ENCODE measurements at places on chromosomes 7 and 10.

DNA sequence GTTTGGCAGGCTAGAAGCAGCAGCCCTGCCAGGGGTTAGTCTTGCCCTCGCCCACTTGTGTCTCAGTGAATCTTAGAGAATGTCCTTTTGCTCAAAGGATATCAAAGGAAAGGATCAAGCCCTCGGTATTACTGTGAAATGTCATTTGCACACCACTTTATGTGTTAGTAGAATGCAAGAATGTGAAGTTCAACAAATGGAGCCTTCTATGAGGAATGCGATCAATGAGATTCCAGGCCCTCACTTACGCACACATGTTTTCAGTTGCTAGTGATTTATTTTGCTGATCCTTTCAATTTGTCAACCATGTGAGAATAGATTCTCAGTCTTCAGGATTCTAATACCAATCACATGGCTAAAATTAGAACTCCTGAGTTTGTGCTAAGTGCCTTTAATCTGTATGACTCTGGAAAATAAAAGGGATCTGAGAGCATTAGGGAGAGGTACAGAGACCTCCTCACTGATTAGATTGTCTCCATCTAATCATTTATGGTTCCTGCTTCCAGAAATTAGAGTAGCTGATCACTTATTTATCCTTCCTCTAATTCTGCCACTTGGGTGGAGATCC is 123.0 kb upstream of the SP4 start:
- DNase-seq: no peak

- no peak for DNase-seq
These were observed 830.2 kb upstream of the SORCS1 start for GRCh38 chr10:107994621-107995270.

DNA sequence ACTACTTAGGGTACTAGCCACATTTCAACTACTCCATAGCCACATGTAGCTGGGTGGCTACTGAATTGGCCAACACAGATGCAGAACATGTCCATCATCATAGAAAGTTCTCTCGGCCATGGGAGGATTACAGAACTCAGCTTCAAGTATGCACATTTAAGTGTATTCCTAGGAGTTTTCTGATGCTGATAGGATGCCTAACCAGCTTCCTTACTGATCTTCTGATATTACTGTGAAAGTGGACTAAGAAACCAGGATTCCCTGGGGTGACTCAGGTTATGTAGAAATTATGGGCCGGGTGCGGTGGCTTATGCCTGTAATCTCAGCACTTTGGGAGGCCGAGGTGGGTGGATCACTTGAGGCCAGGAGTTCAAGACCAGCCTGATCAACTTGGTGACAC is 125.5 kb downstream of the FRMD4A start:
- DNase-seq: no peak

DNA sequence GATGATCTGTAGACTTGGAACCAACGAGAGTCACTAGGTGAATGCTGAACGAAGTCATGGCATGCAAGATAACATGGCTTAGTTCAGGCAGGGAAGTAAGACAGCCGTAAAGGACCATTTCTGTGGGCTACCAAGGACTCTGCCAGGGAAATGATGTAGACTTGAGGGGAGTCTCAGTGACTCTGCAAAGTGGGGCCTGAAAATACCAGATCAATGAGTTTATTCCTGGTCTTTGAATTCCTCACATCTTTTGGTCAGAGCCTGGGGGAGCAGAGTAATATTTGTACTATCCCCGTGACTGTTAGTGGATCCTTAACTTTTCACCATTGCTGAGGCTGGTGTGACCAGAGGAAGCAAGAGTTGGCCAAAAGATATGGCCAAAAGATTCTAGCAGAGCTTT is 60.7 kb upstream of the INHBA start:
- DNase-seq: no peak

- no peak for DNase-seq
These were observed 168.3 kb downstream of the PTPRN2 start for GRCh38 chr7:158419238-158419785.

- DNase-seq: no peak
These were observed 4.6 kb downstream of the HSPA12A start for GRCh38 chr10:116737627-116738327.

GRCh38 chr7:27960415-27960814 is 220.2 kb downstream of the JAZF1 start:
- DNase-seq: no peak

- no peak for DNase-seq
These were observed 74.1 kb upstream of the KCNMA1 start for GRCh38 chr10:77711683-77712049.

- DNase-seq: no peak
These were observed 19.8 kb downstream of the TSPAN14 start for GRCh38 chr10:80473692-80474596.

GRCh38 chr10:77004917-77005564 is 632.6 kb downstream of the KCNMA1 start:
- no peak for DNase-seq

- DNase-seq: no peak
These were observed 631.9 kb downstream of the PARD3 start for GRCh38 chr10:34183016-34183796.

GRCh38 chr7:16743236-16743635 is 10.3 kb upstream of the TSPAN13 start:
- DNase-seq: no peak

DNA sequence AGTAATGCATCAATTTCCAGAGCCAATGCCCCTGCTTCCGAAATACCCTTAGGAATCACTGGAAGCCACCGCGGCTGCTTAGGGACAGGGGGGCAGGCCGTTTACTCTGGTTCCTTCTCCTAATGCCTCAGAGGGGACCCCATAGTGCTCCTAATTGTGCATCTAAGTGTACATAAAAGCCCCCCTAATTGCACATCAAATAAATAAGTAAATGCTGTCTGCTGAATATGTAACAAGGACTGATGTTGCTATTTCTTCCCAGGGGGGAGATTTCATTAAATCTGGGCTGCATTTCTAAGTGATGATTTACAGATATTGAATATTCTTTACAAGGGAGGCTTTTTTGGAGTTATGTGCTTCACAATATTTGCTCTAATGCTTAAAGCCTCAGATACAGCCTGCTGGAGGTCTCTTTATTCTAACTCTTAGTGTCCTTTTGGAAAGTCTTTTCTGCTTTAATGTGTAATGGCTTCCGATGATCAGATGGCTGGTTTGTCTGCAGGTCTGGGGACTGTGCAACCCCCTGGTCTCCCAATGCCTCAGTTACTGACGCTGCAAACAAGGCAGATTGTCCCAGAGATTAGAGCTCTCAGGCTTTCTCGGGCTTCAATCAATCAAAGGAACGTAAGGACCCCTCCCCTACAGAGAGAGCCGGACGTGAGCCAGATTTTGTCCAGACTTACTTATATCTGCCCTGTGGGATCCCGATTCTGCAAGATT is 143.0 kb downstream of the PRPF18 start:
- DNase-seq: no peak

DNA sequence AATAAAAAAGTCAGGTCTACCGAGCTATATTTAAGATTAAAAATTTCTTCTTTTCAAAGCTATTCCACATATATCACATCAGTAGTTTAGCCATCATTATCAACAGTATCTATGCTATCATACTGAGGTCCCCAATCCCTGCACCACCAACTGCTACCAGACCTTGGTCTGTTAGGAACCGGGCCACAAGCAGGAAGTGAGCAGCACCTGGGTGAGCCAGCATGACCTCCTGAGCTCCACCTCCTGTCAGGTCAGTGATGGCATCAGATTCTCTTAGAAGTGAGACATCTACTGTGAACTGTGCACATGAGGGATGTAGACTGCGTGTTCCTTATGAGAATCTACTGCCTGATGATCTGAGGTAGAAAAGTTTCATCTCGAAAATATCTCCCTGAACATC is 632.1 kb upstream of the KCND2 start:
- DNase-seq: no peak

DNA sequence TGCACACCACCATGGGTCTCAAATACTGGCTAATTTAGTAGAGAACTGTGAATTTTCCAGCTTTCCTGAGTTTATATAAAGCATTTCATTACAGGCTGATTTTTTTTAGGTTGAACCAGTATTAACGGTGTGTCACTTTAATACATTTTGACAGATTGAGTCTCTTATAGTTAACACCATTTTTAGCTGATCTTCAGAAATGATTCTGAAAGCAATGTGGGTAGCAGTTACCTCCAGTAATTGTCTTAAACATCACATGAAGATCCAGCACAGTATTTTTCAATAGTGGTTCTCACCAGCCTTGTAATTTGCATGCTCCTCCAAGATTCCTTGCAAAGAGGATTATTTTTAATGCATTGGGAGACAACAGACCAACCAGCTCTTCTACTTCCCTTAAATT is 693.6 kb downstream of the PHTF2 start:
- DNase-seq: no peak

GRCh38 chr7:27923642-27923980 is 183.6 kb downstream of the TAX1BP1 start:
- DNase-seq: no peak

- no peak for DNase-seq
These were observed 18.2 kb downstream of the HIF1AN start for GRCh38 chr10:100553929-100554328.

GRCh38 chr10:131179361-131179760 is 132.2 kb downstream of the TCERG1L start:
- no peak for DNase-seq

- DNase-seq: no peak
These were observed 199.1 kb downstream of the GLRX3 start for GRCh38 chr10:130335336-130335735.

DNA sequence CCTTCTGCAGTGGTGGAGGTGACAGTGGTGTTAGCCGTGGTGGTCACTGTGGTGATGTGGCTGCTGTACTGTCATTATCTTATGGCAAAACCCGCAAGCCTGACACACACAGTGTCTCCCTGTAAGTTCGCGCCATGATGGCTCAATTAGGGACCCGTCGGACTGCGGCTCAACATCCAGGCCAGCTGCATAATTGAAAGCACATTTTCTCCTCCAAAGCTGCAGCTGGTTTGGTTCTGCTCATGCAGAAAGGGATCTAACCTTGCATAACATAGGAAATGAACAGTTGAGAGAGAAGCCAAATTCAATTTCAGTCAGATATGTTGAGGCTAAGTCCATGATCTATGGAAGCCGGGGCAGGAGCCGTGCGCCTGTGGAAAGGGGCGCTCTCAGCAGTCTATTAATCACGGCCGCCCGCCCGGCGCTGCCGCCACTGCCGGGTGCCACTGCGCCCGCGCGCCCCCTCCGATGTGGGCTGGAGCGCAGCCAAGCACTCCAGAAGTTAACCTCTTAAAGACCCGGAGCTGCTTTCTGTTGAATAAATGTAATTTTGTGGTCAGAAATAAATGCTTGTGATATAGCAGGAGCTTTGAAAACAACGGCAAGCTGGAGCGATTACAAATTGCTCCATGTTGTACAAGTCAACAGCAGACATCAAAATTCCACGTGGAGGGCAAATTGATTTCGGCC is 227.7 kb downstream of the CUX1 start:
- DNase-seq: no peak

GRCh38 chr7:142864980-142865747 is 10.3 kb downstream of the EPHB6 start:
- DNase-seq: no peak

DNA sequence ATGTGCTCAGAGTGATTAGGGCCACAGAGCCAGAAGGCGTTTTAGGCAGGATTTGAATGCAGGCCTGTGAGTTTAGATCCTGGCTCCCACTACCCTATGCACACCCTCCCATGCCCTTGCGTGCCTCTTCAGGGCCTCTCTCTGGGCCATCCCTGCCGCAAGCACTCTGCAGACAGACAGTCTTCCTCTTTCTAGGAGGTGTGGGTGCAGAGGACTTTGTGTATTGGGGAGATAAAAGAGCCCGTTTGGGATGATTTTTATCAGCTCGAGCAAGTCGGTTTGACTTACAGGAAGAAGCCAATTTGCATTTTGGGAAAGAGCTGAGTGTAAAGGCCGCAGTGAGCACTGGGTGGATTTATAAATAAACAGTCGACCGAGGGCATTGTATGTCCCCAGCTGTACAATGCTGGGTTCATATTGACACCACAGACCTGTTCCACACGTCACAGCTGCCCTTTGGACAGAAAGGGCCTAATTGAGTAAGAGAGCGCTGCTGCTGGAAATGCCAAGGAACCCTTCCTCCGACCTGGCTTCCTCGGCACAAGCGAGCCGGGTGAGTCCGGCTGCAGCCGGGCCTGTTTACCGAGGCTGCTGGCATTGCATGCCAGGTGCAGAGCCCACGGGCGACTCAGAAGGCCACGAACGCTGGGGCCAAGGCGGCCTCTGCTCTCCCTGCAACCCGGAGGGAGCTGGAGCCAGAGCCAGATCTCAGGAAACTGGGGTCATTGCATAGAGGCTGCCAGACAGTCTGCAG is 25.1 kb downstream of the ZMIZ1 start:
- no peak for DNase-seq

DNA sequence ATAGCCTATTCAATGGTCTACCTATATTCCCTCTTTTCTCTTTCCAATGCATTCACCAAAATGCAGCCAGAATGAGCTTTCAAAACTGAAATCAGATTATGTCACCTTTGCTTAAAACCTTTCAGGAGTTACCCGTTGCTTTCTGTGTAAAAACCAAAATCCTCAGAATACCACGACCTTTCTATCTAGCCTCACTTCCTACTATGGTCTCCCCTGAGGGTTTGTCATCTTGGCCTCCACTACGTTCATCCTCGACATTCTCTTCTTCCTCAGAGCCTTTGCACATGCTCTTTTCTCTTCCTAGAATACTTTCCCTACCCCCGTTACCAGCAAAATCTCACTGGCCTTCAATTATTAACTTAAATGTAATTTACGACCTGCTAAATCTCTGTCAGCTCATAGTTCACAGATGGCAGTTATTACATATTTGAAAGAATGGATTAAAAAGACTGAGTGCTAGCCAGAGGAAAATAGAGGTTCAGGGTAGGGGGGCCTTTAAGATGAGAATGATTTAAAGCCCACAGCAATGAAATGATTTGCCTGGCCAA is 380.8 kb upstream of the C7orf33 start:
- DNase-seq: no peak

GRCh38 chr7:7117935-7118586 is 64.3 kb upstream of the C1GALT1 start:
- DNase-seq: no peak

All from T-helper 2 cell treated with Interferon-gamma antibody and Interleukin-4, amounts not matched to agents 5 μg/mL and 100 μg/mL, for 36 hours (primary cell).